CD4-positive, alpha-beta T cell (primary cell): ENCODE measurements at places on chromosomes 1 and 21.

DNA sequence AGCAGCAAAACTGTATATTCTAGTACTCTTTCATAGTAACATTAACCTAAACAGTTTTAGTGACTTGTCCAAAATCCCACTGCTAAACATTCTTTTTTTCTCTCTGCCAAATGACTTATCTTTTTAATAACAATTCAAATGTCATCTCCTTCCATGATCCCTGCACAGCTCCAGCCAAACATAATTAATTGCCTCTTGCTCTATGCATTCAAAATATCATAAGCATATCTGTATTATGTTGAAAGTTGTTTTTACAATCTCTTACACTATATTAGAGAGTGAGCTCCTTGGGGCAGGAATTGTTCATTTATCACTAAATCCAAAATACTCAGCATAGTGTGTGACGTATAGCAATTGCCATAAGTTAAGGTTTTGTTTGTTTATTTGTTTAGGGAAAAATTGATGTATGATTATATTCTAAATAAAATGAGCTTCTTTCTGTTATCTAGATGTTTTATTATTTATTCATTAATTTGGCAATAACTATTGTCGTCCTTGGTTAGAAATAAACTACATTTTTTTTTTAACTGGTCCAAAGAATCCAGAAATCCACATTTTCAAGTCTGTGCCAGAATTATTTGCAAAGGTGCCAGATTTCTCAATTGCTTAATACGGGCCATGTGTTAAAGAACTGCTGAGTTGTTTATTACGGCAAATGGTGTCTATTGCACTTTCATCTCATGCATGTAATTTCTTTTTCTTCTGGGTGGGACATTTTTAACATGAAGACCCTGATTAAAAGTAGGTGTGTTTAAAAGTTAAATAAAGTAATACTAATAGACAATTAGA, 577.2 kb upstream of the ZRANB2 start:
- no peaks in the 10 kb centered on the region for H3K36me3 ChIP-seq
- no peak overlapping the region for H3K27ac ChIP-seq
- no peak for DNase-seq
- H3K27me3 ChIP-seq, result no peaks in the 10 kb centered on the region
- no peaks in the 10 kb centered on the region for H3K4me1 ChIP-seq

DNA sequence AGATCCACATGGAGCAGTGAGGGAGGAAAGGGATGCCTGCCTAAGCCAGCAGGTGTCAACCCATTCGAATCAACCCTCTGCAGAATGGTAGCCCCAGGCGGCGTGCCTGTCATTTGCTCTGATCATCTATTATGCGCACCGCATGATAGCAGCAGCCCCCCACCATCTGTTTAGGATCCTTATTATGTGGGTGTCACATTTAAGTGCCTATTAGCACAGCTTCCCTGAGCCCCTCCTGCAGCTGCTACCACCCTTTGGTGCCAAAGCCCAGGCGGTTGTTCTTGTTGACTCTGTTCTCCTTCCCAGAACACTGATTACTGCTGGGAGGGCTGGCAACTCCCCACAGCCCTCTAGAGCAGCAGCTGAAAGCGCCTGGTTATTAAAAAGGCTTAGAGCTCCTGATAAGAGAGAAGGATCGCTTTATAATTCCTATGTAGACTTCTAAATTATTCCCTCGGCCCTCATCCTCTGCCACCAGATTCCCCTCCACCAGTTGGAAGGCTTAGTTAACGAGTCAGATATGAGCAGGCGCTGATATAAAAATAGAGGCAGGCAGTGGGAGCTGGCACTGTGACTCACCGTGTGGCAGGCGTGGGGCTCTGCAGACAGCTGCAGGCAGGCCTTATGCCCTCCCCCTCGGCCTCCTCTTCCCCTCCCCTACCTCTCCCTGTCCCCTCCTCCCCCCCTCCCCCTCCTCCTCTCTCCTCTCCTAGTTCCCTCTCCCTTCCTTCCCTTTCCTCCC, 23.0 kb downstream of the ACTA1 start:
- H3K4me1 ChIP-seq, result peaks cover 19% of the 10 kb centered on the region
- no peak for DNase-seq
- peaks cover 36% of the 10 kb centered on the region for H3K27me3 ChIP-seq
- no peak overlapping the region for H3K4me3 ChIP-seq
- no peaks in the 10 kb centered on the region for H3K36me3 ChIP-seq

- DNase-seq, result peak; percentile 89
- H3K27me3 ChIP-seq, result no peaks in the 10 kb centered on the region
- H3K4me3 ChIP-seq, result peak overlapping the region; percentile 17
- peaks cover 13% of the 10 kb centered on the region for H3K36me3 ChIP-seq
These were observed 83.8 kb downstream of the NIBAN1 start for GRCh38 chr1:184890539-184890973.

GRCh38 chr21:39381009-39381408, 32.1 kb upstream of the HMGN1 start:
- H3K4me1 ChIP-seq, result peaks cover 23% of the 10 kb centered on the region
- peak overlapping the region; percentile 98 for H3K4me3 ChIP-seq
- H3K36me3 ChIP-seq, result peaks cover 6% of the 10 kb centered on the region
- H3K27me3 ChIP-seq, result no peaks in the 10 kb centered on the region
- peak overlapping the region; percentile 85 for H3K27ac ChIP-seq

DNA sequence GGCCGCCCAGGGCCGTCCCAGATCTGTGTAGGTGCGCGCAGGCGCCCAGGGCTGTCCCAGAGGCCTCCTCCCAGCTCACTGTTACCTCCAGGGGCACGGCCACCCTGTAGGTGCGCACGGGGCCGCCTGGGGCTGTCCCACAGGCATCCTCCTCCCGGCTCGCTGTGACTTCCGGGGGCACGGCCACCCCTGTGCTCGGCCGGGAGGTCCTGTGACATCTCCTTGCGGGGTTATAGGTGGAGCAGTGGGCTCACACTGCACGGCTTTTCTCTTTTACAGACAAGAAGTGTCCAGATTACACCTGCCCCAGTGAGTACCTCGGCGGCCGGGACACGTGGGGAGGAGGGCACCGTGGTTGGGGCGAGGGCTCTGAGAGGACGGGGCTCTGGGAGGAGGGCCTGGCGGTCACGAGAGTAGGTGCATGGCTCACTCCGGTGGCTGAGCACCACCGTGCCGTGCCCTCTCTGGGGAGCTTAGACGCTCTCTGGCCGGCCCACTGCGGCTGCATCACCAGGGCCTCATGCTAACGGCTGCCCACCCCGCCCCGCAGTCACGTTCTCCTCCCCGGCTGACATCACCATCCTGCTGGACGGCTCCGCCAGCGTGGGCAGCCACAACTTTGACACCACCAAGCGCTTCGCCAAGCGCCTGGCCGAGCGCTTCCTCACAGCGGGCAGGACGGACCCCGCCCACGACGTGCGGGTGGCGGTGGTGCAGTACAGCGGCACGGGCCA, 21.4 kb downstream of the COL6A1 start:
- H3K27me3 ChIP-seq, result no peaks in the 10 kb centered on the region
- no peak overlapping the region for H3K27ac ChIP-seq
- DNase-seq, result no peak
- no peaks in the 10 kb centered on the region for H3K36me3 ChIP-seq
- no peaks in the 10 kb centered on the region for H3K4me1 ChIP-seq

DNA sequence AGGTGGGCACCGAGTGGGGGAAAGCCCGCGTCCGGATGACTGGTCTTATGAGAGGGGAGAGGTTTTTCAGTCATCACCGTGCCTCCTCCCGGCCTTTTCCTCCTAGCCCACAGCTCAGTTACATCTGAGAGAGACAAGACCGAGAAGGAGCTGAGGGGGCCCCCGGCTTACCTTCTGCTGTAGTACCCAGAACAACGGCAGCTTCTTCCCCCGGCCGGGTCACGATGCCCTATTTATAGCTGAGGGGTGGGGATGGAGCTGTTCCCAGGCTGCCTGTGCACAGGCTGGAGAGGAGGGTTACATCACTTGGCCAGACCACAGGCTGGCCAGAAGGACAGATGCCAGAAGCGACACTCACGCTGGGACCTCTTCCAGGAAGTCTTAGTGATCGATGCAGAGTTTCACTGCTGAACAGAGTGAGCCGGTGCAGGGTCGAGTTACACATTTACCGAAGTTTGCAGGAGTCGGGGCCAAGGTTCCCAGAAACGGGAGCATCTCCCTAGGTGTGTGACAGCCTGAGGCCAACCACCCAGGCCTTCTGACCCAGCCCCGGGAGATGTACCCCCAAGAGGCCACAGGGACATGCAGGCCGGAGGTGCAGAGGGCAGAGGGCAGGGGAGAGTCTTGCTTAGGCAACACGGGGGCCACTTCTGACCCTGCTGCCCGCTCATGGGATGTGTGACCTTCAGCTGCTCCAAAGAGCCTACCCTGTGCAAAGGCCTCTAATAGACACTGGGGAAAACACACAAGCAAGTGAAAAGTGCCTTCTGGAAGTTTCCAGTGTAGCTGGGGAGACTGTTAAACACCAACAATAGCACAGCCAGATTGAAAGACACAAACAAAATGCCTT, at the start of gene AGT:
TSS of gene AGT (minus strand) at position 208 of the 850 bp plus-strand sequence. CDS start 3,299 bp downstream, outside the sequence.
- no peak for DNase-seq
- no peaks in the 10 kb centered on the region for H3K4me1 ChIP-seq
- no peak within 1 kb of the TSS for H3K4me3 ChIP-seq

DNA sequence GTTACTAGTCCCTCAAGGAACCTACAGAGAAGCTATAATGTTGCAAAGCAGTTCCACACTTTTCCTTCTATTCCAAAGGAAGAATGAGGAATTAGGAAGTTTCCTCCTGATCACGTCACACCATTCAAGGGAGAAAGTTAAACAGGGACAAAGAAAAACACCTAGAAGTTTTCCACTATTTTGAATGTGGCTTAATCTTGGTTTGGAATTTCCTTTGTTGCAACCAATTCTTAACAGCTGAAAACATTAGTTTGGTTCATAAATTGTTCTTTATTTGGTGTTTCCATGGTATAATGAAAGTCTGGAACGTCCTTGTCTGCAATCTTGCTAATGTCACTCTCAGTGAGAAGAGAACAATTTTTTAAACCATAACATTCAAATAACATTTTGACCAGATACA, 8.4 kb downstream of the MNDA start:
- H3K36me3 ChIP-seq, result no peaks in the 10 kb centered on the region
- no peak overlapping the region for H3K27ac ChIP-seq
- no peak overlapping the region for H3K4me3 ChIP-seq
- no peak for DNase-seq
- H3K27me3 ChIP-seq, result no peaks in the 10 kb centered on the region
- H3K4me1 ChIP-seq, result no peaks in the 10 kb centered on the region

DNA sequence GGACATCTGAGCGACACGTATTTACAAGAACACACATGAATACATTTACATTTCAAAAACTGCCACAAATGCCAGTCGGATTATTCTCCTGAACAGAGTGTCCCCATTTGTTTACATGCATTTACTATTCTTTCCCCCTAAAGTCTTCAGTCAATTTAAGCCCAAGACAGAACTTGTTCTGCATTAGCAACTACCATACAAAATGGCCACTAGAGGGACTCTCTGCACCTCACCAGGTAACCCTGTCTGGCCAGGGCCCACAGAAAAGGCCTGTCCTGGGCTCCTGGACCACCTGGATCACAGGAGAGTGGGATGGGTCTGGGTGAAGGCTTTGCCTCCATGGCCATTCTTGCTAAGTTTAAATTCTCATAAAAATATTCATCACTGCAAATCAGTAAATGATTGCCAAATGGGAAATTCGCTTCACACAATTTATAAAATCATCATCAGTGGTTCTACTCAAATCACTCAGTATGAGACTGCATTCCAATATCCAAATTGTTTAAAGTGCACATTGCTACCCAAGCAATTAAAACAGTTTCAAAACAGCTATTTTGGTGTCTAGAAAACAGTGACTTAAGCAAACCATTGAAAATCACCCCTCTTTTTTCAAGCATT, 12.5 kb upstream of the GUCA2A start:
- peaks cover 24% of the 10 kb centered on the region for H3K36me3 ChIP-seq
- H3K27ac ChIP-seq, result no peak overlapping the region
- H3K4me3 ChIP-seq, result no peak overlapping the region
- peaks cover 5% of the 10 kb centered on the region for H3K4me1 ChIP-seq
- DNase-seq, result peak; percentile 57
- H3K27me3 ChIP-seq, result no peaks in the 10 kb centered on the region

DNA sequence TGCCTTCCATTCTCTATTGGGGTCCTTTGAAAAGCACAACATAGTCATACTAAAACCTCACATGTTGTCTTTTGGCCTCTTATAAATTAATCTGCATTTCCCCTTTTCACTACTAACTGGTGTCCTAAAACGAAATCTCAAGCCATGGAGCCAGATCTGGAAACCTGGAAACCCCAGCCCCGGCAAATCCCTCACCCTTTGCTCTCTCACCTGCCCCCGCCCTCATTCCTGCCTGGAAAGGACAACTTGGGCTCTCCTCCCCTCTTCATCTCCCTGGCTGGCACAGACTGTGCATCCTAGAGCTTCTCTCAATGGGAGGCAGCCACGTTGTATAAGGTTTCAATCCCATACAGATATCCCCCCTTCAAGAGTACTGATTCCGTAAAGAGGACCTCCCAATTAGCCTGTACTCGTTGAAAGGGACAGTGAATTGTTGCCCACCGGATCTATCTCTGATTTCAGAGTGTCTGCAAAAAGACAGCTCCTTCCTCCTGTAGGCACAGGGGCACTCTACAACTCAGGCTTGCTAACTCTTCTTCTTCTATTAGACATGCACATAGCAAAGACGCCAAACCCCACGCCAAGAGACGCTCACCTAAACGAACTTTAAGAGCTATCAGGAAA, 1.4 kb downstream of the DUSP10 start:
- peaks cover 3% of the 10 kb centered on the region for H3K36me3 ChIP-seq
- H3K27me3 ChIP-seq, result no peaks in the 10 kb centered on the region
- no peak for DNase-seq
- H3K27ac ChIP-seq, result no peak overlapping the region
- H3K4me3 ChIP-seq, result peak overlapping the region; percentile 75
- H3K4me1 ChIP-seq, result peaks cover 47% of the 10 kb centered on the region

DNA sequence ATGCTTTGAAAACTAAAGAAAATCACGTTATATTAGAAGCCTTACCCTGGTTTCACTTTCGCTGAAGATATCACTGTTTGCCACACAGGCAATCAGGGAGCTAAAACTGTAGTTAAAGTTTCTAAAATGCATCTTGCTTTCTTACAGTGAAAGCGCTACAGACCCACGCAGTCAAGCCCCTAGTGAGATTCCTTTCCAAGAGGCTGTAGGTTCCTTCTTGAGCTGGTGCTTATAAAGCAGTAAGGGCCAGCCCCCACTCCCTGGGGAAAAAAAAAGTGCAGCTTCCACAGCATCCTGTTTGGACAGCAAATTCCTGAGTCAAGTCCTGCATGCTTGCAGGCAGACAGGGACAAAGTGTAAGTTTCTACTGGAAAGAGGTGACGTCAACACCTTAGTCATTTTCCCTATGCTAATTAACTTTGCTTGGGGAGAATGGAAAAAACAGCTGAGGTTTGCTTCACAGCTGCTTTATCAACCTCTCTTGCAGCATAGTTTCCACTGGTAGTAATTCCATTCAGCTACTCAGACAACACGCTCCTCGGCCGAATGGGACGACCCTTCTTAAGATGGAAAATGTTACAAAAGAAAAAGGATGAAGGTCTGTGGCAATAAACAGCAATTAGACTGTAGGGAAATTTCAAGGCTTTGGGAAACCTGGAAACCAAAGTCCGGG, 14.7 kb upstream of the KCNE1 start:
- H3K27ac ChIP-seq, result no peak overlapping the region
- no peak for DNase-seq
- no peaks in the 10 kb centered on the region for H3K36me3 ChIP-seq
- peaks cover 7% of the 10 kb centered on the region for H3K4me1 ChIP-seq
- H3K27me3 ChIP-seq, result no peaks in the 10 kb centered on the region
